Activated naive CD4-positive, alpha-beta T cell (primary cell): ENCODE measurements at places on chromosomes 1 and 21.

GRCh38 chr1:165047994-165048393 lies 308.5 kb downstream of the LMX1A start:
- no peak for DNase-seq

DNA sequence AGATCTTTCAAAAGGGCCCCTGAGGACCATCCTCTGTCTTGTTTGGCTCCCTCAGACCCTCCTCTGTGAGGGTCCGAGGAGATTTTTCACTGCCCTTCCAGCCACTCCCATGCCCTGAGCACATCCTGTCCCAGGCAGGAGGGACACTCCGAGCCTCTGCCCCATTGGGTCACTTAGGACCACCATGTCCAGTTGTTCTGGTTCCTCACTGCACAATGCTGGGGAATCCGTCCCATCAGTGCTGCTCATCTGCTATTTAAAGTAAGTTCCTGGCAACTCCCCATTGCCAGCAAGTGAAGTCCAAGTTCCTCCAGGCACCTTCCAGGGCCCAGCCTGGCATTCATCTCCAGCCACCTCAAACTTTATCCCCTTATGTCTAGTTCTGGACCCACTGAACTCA lies 117.5 kb upstream of the GRIK3 start:
- no peak for DNase-seq

- DNase-seq: no peak
Observed at GRCh38 chr1:232837087-232837486, 31.9 kb downstream of the MAP10 start.

GRCh38 chr1:76337542-76338219 lies 263.1 kb downstream of the ST6GALNAC3 start:
- no peak for DNase-seq

- no peak for DNase-seq
Observed at GRCh38 chr1:98480271-98480670, 181.2 kb upstream of the SNX7 start.

DNA sequence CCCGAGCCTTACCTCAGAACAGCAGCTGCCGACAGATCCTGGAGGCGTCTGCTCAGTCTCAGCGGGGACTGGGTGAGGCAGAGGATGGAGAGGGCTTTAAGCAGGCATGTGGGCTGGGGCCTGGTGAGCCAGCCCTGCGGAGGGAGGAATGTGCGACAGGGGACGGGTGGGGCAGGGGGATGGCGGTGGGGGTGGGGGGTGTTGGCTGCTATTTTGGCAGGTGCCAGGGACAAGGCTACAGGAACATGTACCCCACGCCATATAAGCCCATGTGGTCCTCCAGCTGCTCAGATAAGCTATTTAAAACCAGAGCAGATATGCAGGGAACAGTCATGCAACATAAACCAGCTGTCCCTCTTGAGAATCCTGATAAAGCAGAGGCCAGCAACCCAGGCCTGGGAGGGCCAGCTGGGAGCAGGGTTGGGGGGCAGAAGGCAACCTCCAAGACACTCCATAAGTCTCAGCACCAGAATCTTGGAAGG lies at the start of gene TNNT2:
Gene TNNT2, minus strand, starts transcription at position 70 of the 482 bp plus-strand sequence. CDS start 4,426 bp downstream, outside the sequence.
- no peak for DNase-seq

GRCh38 chr1:59375321-59376220 lies 78.7 kb downstream of the FGGY start:
- no peak for DNase-seq

DNA sequence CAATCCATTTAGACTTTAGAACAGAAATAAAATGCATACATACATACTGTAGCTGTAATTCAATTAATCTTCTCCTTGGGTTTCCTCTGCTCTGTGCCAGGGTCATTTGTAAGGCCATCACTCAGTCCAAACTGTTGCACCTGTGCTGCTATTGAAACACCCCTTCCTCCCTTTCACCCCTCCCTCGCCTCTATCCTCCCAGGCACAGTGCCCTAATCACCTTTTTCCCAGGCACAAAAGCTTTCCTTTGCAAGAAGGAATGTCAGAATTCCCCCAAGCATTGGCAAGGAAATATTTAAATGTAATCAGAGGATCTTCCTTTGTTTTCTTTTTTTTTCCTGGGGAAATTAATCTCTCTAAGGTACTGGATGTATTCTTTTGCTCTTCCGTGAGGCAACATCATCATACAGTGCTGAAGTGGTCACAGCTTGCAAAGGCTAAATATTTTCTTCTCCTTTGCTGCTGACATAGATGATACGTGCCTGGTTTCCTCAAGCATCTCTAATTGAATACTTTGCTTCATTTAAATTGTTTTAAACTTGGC lies 339.3 kb upstream of the NR5A2 start:
- DNase-seq: no peak

GRCh38 chr1:218031901-218032300 lies 253.2 kb upstream of the RRP15 start:
- DNase-seq: no peak

DNA sequence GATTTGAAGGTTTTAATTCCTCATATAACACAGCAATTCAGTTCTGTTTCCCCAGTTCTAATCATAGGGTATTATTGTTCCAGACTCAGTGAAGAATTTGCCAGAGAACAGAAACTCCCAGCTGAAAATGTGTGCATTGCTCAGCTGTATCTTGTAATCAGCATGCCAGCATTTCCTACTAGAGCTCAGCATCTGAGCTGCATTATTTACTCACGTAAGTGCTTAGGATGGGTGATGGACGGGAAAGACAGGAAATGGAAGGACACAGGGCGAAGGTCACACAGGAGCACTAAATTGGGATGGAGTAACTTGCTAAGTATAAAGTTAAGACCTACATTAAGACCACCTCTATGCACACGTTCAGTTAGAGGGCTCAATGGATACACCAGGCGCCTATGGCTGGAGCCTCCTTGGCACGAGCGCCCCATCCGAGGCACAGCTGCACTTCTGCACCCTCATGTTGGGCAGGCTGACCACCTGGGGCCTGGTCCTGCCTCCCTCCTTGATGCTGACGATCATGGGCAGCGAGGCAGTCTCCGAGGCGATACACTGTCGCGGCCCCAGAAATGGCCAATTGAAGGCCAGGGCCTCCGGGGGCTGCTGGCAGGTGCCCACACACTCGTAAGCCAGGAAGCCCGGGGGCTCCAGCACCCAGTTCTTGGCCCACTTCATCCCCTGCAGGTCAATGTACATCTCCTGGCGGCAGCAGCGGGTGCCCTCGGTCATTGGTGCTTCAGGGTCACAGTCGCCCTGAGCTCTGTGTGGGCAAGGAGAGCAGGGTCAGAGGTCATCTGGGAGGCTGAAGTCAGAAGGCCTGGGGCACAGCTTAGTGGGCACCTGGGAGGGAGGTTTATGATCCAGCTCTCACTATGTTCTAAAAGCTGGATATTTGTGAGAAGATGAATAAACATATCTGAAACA lies 3.7 kb downstream of the LEFTY2 start:
- no peak for DNase-seq

DNA sequence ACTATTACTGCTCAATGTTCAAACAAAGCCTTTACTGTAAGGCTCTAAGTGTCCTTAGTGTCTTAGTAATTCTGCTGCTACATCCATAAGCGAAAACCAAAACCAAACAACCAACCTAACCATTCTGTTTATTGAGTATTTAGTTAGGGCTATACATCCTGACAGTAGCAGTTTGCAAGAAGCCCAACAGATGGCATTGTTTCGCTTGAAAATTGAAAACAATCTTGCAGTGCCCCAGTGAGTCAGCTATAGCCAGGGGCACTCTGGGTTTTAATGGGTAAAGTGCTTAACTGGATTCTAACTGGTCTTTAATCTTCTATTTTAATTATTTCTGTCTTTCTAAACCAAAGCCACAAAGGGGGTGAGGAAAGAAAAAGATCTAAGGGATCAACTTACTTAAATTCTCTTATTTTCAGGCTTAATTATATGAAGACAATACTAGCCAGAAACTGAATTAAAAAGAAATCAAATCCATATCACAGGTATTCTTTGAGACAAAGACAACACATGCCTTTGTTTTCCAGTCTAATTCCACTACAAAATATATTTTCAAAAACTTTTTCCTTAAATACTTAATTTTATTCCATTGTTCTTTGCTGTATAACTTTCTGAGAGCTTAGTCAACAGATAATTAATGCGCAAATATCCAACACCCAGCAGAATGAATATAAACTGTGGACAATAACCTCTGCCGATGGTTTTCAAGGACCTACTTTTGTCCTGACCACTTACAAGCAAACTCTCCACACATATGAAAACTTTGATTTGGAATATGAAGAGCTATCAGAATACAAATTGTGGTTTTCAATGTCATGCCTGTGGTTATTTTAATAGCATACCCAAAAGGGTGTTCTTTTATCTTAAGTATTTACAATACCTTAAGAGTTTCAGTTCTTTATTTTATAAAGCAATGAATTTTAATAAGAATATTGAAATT lies 15.2 kb downstream of the POGZ start:
- peak; percentile 24 for DNase-seq

- no peak for DNase-seq
Observed at GRCh38 chr1:235995511-235995910, 69.4 kb downstream of the NID1 start.

- DNase-seq: no peak
Observed at GRCh38 chr1:235073968-235074522, 54.6 kb downstream of the TOMM20 start.

DNA sequence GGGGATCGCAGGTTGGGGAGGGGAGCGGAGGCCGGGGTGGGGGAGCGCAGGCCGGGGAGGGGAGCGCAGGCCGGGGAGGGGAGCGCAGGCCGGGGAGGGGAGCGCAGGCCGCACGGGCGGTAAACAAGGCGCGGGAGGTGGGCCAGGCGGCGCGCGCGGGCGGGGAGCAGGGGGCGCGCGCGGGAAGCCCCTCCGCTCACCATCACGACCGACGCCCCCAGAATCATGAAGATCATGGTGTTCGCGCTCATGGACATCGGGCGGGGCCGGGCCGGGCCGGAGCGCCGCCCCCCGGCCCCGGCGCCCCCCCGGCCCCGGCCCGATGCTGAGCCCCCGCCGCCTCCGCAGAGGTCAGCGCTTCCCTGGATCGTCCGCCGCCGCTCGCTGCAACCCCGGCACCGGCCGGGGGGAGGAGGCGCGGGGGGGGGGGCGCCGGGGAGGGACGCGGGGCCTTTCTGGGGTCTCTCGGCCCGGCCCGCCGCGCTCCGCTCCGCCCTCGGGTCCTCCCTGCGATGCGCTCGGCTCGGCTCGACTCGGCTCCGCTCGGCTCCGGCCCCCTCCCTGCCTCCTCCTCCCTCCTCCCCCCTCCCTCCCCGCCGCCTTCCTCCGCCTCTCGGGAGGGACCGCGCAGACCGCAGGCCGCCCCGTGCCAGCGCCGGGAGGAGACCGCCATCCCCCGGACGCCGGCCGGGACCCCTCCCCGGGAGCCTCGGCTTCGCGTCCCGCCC lies at the start of gene TMEM240:
Gene TMEM240, minus strand, starts transcription at position 535 of the 728 bp plus-strand sequence. Its CDS starts 278 bp downstream, at position 257.
- DNase-seq: peak; percentile 15

DNA sequence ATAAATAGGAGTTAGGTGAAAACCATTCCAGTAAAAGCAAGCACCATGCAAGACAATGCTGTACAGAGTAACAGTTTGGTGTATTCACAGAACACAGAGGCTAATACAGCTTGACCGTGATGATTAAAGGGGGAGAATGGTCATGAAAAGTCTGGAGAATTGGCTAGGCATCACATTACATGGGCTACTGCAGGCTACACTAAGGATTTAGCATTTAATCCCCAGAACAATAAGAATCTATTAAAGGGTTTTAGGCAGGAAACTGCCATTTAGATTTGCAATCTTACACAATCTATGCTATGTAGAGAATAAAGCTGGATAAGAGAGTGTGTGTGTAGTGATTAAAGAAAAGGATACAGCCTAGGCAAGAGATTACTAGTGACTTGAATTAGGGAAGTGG lies 30.6 kb downstream of the HFM1 start:
- no peak for DNase-seq

DNA sequence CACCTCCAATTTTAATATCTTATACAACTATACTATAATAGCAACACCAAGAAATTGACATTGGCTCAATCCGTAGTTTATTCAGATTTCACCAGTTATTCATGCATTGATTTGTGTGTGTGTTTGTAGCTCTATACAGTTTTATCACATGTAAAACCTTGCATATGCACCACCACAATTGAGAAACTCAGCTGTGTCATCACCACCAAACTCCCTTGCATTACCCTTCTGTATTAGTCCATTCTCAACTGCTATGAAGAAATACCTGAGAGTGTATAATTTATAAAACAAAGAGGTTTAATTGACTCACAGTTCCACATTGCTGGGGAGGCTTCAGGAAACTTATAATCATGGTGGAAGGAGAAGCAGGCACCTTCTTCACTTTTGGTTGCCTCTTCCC lies 162.1 kb downstream of the PATJ start:
- no peak for DNase-seq

- DNase-seq: no peak
Observed at GRCh38 chr21:31948676-31949075, 75.9 kb downstream of the HUNK start.

DNA sequence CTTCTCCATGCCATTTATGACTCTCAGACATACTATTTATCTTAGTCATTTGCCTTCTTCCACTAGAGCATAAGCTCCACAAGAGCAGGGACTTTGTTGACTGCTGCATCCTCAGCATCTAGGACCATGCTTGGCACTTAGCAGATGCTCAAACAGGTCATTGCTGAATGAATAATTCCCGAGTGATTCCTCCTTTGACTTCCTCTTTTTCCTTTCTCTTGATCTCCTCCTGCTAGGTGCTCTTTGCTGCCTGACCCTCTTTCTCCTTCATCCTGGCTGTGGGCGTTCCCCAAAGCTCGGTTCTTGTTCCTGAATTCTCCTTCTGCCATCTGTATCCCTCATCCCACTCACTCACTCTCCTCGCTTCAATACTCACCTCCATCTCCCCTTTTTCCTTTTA lies 23.5 kb downstream of the SYT6 start:
- no peak for DNase-seq

DNA sequence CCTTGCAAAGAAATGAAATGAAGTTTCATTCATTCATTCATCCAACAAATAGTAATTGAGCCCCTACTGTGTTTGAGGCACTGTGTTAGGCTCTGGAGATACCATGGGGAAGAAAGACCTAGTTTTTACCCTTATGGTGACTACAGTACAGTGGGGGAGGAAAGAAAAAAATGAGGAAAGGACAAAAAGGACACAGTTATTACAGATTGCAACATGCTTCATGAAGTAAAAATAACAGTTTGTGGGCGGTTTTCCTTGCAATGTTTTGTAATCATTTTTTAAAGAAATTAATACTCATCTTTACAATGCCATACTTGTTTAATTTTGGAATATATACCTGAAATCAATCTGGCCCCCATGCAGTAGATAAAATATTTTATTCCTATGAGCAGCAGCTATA lies 120.3 kb downstream of the TM2D1 start:
- no peak for DNase-seq

DNA sequence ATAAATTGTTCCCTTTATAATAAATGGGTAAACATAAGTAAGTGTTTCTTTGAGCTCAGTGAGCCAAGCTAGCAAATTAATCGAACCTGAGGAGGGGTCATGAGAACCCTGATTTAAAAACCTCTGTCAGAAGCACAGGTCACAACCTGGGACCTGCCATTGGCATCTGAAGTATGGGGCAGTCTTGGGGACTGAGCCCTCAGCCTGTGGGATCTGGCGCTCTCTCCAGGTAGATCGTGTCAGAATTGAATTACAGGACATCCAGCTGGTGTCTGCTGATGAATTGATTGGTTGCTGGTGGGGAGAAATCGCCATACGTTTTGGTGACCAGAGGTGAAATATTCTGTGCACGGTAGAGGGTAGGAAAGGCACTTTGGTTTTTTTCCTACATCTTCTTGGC lies 17.5 kb downstream of the UCK2 start:
- no peak for DNase-seq

GRCh38 chr1:212557739-212558692 lies 50.5 kb upstream of the ATF3 start:
- DNase-seq: no peak
